ENCODE measurements at places on chromosomes 5 and 9.
A peak's percentile ranks its signal among the peaks of the same experiment; 100 is the strongest.

GRCh38 chr5:37272511-37272910 is 23.3 kb upstream of the CPLANE1 start:
- H3K4me3 ChIP-seq = no peak overlapping the region
- H3K36me3 ChIP-seq = no peaks in the 10 kb centered on the region
- DNase-seq = no peak
- H3K4me1 ChIP-seq = no peaks in the 10 kb centered on the region
- H3K27ac ChIP-seq = no peak overlapping the region

- H3K4me3 ChIP-seq = no peak overlapping the region
- DNase-seq = no peak
- no peak overlapping the region for H3K27ac ChIP-seq
- H3K36me3 ChIP-seq = no peaks in the 10 kb centered on the region
- no peaks in the 10 kb centered on the region for H3K27me3 ChIP-seq
- no peaks in the 10 kb centered on the region for H3K4me1 ChIP-seq
These were observed 19.3 kb downstream of the GLIS3 start for GRCh38 chr9:4280605-4281004.

DNA sequence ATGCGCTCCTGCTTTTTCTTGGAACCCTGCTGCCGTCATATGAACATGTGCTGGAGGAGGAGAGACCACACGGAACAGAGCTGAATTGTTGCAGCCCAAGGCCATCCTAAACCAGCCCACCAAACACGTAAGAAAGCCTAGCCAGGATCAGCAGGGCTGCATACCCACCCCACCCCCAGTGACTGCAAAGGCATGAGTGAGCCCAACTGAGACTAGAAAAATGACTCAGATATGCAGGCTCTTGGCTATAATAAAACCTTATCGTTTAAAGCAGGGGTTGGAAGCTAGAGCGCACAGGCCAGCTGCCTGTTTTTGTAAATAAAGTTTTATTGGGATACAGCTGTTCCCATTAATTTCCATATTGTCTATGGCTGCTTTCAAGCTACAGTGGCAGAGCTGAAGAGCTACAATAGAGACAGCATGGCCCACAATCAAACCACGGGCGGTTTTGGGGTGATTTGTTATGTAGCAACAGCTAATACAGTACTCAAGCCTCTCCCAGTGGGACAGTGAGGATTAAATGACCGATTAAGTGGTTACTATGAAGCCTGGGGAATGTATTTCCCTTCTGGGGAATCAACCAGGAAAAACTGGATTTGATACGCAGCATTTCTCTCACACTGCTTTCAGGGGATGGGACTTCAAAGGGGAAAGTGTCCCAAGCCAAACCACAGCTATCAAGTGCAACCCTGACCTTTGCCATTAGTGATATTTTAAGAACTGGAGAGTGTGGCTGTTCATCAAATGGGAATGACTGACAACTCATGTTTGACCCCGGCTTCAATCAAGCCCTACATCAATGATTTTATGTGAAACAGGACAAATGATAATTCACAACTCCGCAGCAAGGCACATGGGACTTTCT is 6.3 kb downstream of the SHB start:
- no peak overlapping the region for H3K27ac ChIP-seq
- no peak overlapping the region for H3K4me3 ChIP-seq
- H3K36me3 ChIP-seq = no peaks in the 10 kb centered on the region
- no peak for DNase-seq
- H3K4me1 ChIP-seq = peaks cover 28% of the 10 kb centered on the region
- H3K27me3 ChIP-seq = peaks cover 10% of the 10 kb centered on the region

DNA sequence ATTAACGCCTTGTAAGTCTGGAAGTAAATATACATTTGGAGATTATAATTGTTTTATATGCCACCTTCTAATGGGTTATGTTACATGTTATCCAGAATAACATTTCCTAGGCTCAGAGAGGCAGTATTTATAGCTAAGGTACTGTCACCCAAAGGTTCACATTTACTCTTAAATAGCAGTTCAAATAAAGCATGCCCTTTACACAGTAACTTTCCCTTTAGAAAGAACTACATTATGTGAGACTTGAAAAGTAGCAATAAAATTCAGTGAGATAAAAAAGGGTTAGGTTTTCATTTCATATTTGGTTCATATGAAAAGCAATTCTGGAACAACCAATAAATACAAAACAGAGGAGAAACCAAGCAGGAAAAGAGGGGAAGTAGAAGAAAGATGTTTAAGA is 35.1 kb downstream of the SKIC3 start:
- peaks cover 82% of the 10 kb centered on the region for H3K36me3 ChIP-seq
- no peak overlapping the region for H3K4me3 ChIP-seq
- no peaks in the 10 kb centered on the region for H3K4me1 ChIP-seq
- H3K27me3 ChIP-seq = no peaks in the 10 kb centered on the region

GRCh38 chr5:120016717-120017382 is 387.5 kb downstream of the FAM170A start:
- DNase-seq = no peak
- no peaks in the 10 kb centered on the region for H3K36me3 ChIP-seq
- no peaks in the 10 kb centered on the region for H3K4me1 ChIP-seq

DNA sequence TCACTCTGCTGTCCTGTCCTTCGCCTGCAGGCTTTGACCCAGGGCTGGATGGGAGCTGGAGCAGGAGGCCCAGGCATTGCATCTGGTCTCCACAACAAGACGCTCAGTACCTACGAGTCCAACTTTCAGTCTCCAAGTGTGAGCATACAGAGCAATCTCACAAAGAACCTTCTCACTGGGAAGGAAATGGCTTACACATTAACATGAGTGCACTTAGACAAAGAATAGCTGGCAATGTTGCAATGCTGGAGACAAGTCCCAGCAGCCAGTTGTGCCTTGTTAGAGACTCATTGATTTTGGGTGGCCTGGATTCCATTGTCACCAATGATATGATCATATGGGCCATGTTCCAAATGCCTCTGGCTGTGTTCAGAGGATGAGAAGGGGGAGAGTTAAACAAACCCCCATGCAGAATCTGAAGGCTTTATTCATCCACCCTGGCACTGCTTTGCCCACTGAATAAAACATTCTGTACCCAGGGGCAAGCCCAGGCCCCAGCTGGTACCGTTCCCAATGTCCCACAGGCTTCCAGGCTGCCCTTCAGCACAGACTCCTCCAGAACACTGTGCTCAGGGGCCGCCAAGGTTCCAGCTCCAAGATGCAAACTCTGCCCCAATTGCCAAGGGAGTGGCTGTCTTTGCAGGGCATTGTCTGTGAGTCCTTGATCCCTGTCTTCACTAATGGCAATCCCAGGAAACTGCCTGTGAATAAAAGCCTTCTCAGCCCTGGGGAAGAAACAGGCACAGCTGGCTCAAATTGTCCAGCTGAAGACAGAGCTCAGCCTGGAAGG is 185.5 kb downstream of the HSD17B3 start:
- no peak overlapping the region for H3K27ac ChIP-seq
- H3K27me3 ChIP-seq = no peaks in the 10 kb centered on the region
- H3K4me3 ChIP-seq = no peak overlapping the region
- no peak for DNase-seq

DNA sequence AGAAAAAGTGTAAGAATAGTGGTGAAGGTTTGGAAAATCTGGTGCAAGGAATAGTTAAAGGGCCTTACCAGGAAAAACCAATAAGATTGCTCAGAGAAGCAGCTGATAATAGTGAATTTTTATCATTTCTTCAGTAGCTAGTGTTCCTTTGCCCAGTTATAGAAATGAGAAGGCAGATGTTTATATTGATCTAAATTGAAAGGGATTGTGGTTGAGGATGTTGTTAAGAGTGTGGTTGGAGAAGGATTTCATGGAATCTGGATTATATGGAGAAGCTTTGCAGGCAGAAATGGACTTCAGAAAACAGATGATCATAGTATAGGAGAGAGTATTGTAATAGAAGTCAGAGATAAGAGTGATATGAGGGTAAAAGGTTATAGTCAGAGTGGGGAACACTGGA is 102.6 kb downstream of the XRCC4 start:
- H3K4me3 ChIP-seq = no peak overlapping the region
- no peak overlapping the region for H3K27ac ChIP-seq
- no peaks in the 10 kb centered on the region for H3K36me3 ChIP-seq
- no peak for DNase-seq

- no peak for DNase-seq
- no peak overlapping the region for H3K4me3 ChIP-seq
- H3K4me1 ChIP-seq = no peaks in the 10 kb centered on the region
- H3K27ac ChIP-seq = no peak overlapping the region
- H3K27me3 ChIP-seq = no peaks in the 10 kb centered on the region
These were observed 113.6 kb downstream of the DEPDC1B start for GRCh38 chr5:60586307-60586901.

GRCh38 chr5:96733771-96734500 is 71.8 kb downstream of the CAST start:
- H3K27me3 ChIP-seq = no peaks in the 10 kb centered on the region
- H3K4me3 ChIP-seq = no peak overlapping the region
- no peaks in the 10 kb centered on the region for H3K36me3 ChIP-seq
- H3K4me1 ChIP-seq = no peaks in the 10 kb centered on the region

GRCh38 chr9:96655198-96655851 is at the start of gene PRXL2C:
Gene PRXL2C, minus strand, starts transcription at chr9:96655317. Its CDS starts 36 bp downstream, at chr9:96655281.
- no peaks in the 10 kb centered on the region for H3K27me3 ChIP-seq
- H3K4me1 ChIP-seq = no peaks in the 10 kb centered on the region
- no peak within 1 kb of the TSS for H3K4me3 ChIP-seq
- H3K36me3 ChIP-seq = no peaks in the 10 kb centered on the region

DNA sequence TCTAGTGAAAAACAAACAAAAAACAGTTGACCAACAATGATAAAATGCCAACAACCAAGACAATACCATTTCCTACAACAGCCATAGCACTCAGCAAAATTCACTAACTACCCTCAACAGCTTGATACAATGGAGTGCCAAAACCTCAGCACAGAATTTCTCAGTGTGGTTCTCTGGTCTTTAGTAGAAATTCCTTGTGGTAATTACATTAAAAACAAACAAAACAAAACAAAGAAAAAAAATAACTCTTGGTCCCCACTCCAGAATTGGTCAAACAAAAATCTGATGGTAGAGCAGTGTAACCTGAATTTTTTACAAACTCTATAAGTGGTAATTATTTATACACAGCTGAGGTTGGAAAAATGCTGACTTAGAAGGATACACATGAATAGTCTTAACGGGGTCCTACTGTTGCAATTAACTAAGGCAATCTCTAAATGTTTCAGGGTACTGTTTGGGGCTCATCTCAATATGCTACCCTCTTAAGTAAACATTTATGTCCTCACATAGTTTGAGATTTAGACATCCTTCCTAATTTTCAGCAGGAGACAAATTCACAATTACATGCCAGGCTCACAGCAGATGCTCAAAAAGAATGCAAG is 13.8 kb downstream of the CSNK1A1 start:
- H3K27ac ChIP-seq = no peak overlapping the region
- no peaks in the 10 kb centered on the region for H3K27me3 ChIP-seq
- H3K4me1 ChIP-seq = no peaks in the 10 kb centered on the region
- no peak for DNase-seq
- H3K36me3 ChIP-seq = peaks cover 73% of the 10 kb centered on the region

- H3K4me3 ChIP-seq = no peak overlapping the region
- H3K4me1 ChIP-seq = no peaks in the 10 kb centered on the region
- no peaks in the 10 kb centered on the region for H3K27me3 ChIP-seq
- DNase-seq = peak; percentile 15
These were observed 32.5 kb downstream of the TERT start for GRCh38 chr5:1262381-1262780.

DNA sequence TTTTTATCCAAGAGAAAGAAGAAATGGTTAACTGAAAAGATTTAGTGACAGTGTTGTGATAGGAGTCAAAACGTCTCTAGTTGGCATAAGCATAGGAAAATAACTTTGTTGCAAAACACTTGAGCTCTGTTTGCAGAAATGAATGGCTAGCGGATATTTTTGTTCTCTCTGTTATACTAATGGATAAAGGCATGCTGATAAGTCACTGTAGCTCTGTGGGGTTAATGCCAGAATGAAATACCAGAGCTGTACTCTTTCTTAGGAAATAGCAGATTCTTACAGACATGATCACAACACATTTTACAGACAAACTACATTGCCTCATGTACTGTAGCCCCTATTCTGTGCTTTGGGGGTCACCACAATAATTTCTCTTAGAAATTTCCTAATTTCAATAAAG is 202.8 kb downstream of the DMRTA1 start:
- no peaks in the 10 kb centered on the region for H3K4me1 ChIP-seq
- no peak overlapping the region for H3K27ac ChIP-seq
- H3K27me3 ChIP-seq = no peaks in the 10 kb centered on the region
- no peaks in the 10 kb centered on the region for H3K36me3 ChIP-seq

DNA sequence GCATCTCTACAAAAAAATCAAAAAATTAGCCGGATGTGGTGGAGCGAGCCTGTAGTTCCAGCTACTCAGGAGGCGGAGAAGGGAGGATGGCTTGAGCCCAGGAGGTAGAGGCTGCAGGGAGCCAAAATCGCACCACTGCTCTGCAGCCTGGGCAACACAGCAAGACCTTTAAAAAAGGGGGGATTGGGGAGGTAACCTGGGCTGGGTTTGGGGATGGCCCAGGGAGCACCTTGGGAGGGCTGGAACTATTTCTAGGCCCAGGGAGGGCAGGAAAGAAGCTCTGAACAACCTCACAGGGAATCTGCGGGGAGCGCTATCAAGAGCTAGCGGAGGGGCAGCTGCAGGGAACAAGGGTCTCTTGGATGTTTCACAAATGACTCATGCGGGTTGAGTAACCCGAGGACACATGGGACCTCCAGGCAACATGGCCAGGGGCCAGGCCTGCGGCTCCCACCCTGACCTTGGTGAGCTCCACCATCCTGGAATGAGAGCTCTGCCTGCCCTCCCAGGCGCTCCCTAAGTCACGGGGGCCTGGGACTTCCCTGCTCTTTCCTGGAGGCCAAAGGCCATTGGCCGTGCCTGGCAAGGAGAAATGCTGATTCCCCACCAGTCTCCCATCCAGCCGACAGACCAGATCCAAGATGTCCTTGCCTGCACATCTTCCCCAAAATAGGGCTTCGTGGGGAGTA is 23.4 kb downstream of the SARDH start:
- no peak overlapping the region for H3K4me3 ChIP-seq
- no peaks in the 10 kb centered on the region for H3K4me1 ChIP-seq
- no peaks in the 10 kb centered on the region for H3K36me3 ChIP-seq
- no peak for DNase-seq
- H3K27me3 ChIP-seq = no peaks in the 10 kb centered on the region

GRCh38 chr5:20335978-20336377 is 348.0 kb upstream of the CDH18 start:
- H3K4me3 ChIP-seq = no peak overlapping the region
- H3K27ac ChIP-seq = no peak overlapping the region
- H3K4me1 ChIP-seq = no peaks in the 10 kb centered on the region
- no peaks in the 10 kb centered on the region for H3K27me3 ChIP-seq

- H3K27me3 ChIP-seq = no peaks in the 10 kb centered on the region
- H3K36me3 ChIP-seq = peaks cover 9% of the 10 kb centered on the region
- no peak overlapping the region for H3K27ac ChIP-seq
- no peak overlapping the region for H3K4me3 ChIP-seq
- no peaks in the 10 kb centered on the region for H3K4me1 ChIP-seq
These were observed 71.8 kb downstream of the KDM4C start for GRCh38 chr9:6829536-6829935.

Data from DND-41 (cell line).